Hepatocyte (in vitro differentiated cells): ENCODE measurements at places on chromosomes 1 and 21. TPM values are rescaled to one million over a fixed set of nuclear protein-coding genes. Genes with fewer than 3 reads are reported as not detected.

GRCh38 chr1:147466543-147466942, 74.8 kb upstream of the BCL9 start:
- no peak for DNase-seq

GRCh38 chr1:30311749-30312148, 411.6 kb downstream of the MATN1 start:
- no peak for DNase-seq

GRCh38 chr1:150969626-150970025, 5.0 kb downstream of the CERS2 start:
- DNase-seq: no peak

DNA sequence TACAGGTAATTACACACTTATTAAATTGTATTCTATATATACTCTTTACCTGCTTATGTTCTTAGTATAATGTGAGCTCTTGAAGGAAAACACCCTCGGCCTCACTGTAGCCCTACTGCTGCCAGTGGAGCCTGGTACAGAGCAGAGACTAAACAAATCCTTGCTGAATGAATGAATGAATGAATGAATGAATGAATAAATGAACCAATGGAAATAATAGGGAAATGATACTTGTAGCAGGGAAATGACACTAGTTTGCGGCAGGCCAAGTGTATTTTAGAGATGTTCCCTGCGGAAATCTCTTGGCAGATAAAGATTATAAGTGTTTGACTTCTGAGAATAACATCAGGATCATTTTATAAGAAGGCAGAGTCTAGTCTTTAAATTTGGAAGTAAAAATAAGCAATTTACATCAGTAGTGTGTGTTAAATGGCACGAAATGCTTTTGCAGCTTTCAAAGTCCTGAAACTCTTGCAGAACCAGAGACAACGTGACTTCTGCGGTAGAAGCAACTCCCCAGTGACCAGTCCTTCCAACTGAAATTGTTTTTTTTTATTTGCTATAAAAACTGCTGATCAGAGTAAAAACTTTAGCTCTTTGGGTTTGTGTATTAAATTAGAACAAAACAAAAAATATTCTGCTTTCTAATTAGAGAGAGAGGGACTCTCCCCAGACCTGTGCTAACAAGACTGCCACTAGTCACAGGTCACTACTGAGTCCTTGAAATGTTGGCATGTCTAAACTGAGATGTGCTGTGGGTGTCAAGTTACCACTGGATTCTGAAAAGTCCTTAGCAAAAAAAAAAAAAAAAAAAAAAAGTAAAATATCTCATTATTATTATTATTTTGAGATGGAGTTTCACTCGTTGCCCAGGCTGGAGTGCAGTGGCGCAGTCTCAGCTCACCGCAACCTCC, 199.3 kb upstream of the MAP1LC3C start:
- DNase-seq: no peak

DNA sequence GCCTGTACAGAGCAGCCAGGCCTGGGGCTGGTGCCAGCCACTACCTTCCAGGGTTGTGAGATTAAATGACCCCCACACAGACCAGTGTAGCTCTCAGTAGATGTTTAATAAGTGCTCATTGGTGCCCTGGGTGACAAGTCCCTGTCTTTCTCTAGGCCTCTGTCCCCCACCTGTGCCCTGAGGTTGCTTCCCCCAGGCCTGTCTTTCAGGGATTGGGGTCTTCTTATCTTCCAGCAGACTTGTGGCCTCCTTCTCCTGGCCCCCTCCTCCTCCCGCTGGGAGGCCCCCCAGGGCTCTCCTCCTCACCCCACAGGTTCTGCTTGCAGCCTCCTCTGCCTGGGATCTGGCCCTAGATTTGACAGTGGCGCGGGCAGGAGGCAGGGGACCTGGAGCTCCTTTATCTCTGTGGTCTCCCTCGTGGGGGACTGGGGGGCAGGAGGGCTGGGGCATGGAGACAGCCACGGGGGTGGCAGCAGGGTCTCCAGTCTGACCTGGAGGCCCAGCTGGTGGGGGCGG, 40.3 kb downstream of the EPHA2 start:
- no peak for DNase-seq

GRCh38 chr1:32336963-32337675, 1.1 kb upstream of the MARCKSL1 start:
- no peak for DNase-seq

DNA sequence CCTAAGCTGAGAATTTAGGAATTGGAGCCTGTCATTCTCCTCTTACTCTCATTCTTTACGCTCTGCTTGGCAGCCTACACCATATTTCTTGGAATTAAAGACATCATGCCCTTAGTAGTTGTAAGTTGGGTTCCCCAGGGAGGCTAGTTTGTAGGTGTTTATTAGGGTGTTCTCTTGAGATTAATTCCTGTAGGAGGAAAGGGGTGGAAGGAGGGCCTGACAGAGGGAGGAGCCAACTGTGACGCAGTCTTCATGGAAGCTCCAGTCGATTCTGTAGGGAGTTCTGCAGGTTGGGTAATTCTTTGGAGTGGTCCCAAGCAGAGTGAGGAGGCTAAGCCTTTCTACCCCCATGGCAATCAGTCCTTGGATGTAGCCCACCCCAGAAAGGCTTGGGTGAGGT, 111.4 kb downstream of the HHAT start:
- no peak for DNase-seq

GRCh38 chr1:21951226-21951870, 14.2 kb upstream of the HSPG2 start:
- DNase-seq: no peak

GRCh38 chr1:106961646-106962045, 94.8 kb upstream of the PRMT6 start:
- DNase-seq: no peak

DNA sequence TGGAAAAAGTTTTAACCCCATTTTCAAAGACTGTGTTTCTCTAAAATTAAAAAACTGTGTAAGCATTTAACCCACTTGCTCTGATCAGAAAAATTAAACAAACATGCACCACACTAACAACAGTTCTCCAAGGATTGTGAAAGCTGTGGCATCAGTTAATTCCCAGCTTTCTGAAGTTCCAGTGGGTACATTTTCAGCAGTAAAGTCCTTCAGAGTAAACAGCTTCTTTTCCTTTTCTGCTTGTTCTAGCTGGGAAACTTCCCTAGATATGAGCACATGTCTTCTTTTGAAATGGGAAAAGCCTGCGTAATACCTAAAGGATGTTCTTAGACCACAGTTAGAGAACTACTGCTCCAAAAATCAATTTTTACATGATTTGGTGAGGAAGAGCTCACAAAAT, 11.1 kb downstream of the PRRX1 start:
- no peak for DNase-seq

- no peak for DNase-seq
Measured at GRCh38 chr1:56954664-56955063, 11.2 kb downstream of the C8B start.

- DNase-seq: peak; percentile 46
Measured at GRCh38 chr1:83857103-83857502, 141.8 kb downstream of the TTLL7 start.

DNA sequence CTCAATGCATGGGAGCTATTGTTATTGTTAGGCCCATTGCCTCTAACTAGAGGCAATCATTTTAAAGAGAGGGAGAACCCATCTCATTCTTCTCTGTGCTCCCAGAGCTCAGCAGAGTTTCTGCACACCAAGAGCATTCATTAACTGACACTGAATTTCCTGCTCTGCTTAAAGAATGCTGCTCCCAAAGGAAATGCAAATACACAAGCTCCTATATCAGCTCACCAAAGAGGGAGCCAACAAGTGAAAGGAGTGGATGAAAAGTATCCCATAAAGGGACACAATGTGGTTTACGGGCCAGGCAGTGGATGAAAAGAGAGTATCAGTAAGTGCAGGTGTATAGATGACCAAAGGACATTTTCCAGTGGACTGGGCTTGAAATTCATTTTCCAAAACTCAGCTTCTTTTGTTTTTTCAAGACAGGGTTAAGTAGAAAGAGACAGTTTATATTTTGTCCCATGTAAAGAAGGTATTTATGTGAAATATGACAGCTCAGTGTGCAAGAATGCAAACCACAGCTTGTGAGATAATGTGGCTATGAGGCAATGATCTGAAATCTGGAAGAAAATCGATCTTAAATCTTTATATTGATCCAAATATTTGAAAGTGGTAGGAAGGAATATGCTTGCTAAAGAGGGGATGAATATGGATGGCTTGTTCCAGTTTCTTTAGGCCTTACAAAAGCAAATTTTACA, 207.7 kb upstream of the CAMK1G start:
- DNase-seq: no peak

- no peak for DNase-seq
Measured at GRCh38 chr1:195806060-195806459, 802.2 kb downstream of the KCNT2 start.

DNA sequence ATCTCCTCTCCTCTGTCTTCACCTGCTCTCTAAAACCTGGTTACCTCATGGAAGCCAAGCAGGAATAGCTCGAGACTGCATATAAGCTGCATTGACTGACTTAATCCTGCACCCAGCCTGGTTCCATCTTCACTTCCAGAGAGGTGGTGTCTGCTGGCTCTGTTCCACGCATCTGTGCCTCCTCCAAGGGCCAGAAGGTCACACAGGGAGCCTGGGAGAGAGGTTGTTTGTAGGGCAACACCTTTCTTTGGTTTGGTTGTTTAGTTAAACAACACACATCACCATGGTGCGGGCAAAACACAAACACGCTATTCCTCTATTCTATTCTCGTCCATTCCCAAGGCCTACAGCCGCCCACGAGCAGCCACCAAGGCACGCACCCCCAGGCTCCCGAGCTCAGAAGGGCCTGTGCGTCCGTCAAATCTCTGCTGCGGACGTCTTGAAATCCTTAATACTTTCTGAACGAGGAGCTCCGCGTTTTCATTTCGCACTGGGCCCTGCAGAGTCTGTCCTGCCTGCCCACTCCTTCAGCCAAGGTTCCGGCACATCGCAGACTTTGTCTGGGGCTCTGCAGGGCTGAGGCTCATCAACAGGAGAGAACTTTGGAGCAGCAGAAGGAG, 116.2 kb downstream of the RIPK4 start:
- no peak for DNase-seq

GRCh38 chr1:193083365-193084088, 21.7 kb downstream of the GLRX2 start:
- no peak for DNase-seq

- DNase-seq: no peak
Measured at GRCh38 chr1:183433703-183434102, 15.5 kb upstream of the NMNAT2 start.

- DNase-seq: no peak
Measured at GRCh38 chr1:236117710-236118109, 24.6 kb upstream of the GPR137B start.

GRCh38 chr21:36135391-36136102, 668 bp downstream of the CBR3 start:
- DNase-seq: peak; percentile 66

RNU1-4 gene
- polyA plus RNA-seq: not detected in 2 replicates

TEKT2 gene
- polyA plus RNA-seq: 0.16 and 1.4 TPM in 2 replicates

TTC24 gene
- not detected in 2 replicates for polyA plus RNA-seq

FRRS1 gene
- polyA plus RNA-seq: 1.0 and 1.5 TPM in 2 replicates

PTGER3 gene
- 0.36 and 1.0 TPM in 2 replicates for polyA plus RNA-seq

TFF1 gene
- polyA plus RNA-seq: 140 and 221 TPM in 2 replicates

RXFP4 gene
- not detected in 2 replicates for polyA plus RNA-seq

OR2T11 gene
- polyA plus RNA-seq: not detected in 2 replicates

CAPZB gene
- 260 and 261 TPM in 2 replicates for polyA plus RNA-seq

OR10R2 gene
- not detected in 2 replicates for polyA plus RNA-seq

MNDA gene
- not detected in 2 replicates for polyA plus RNA-seq

CNIH3 gene
- polyA plus RNA-seq: 2.1 and 3.5 TPM in 2 replicates
